ENCODE measurements at places on chromosomes 7 and 10.

DNA sequence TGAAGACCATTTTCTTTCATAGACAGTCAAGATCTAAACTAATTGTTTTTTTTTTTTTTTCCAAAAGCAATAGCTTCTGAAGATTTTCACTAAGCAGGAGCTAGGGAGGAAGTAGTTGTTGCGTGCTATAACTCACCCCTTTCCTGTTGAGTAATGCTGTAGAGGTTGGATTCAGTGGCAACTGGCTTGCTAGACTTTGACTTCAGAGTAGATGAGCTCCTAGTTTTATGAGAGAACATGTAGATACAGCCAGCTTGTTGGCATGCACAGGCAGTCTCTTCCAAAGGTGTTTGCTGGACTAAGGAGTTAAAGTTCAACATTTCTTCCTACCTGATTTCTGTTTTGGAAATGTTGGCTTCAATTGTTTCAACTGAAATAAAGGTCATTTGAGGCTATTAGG, 66.2 kb upstream of the MXI1 start:
- no peak for DNase-seq

GRCh38 chr10:26479766-26480492, 41.8 kb downstream of the APBB1IP start:
- DNase-seq = no peak

GRCh38 chr7:130838738-130839137, 104.7 kb upstream of the KLF14 start:
- no peak for DNase-seq

DNA sequence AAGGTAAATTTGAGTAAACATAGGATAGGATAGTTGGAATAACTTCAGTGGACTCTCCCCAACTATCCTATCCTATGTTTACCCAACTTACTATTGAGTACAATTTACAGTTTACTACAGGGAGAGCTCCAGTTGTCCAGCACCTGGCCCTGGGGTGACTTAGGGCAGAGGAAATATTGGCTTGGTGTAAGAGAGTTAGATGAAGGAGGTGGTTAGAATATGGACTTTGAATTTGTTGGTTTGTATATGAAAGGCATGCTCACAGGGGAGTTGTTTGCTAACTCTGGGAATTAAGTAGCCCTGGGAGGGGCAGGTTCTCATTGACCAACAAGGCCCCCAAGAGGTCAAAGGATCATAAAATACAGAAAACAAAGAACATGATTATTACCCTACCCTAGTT, 497.7 kb downstream of the ARL4A start:
- DNase-seq = no peak

- DNase-seq = no peak
Measured at GRCh38 chr10:31166606-31167005, 134.9 kb upstream of the ZNF438 start.

GRCh38 chr7:55449205-55449991, 84.3 kb downstream of the LANCL2 start:
- no peak for DNase-seq

- no peak for DNase-seq
Measured at GRCh38 chr10:1576467-1577372, 160.6 kb downstream of the ADARB2 start.

- DNase-seq = no peak
Measured at GRCh38 chr10:77160679-77161078, 476.9 kb downstream of the KCNMA1 start.
